Vagina (tissue), 2 donors: ENCODE measurements at places on chromosomes 4 and X. TPM values are rescaled to one million over a fixed set of nuclear protein-coding genes. Genes with fewer than 3 reads are reported as not detected.

Gene SULT1E1
- 114 TPM for total RNA-seq

Gene CHIC1
- 9.1 TPM for total RNA-seq

Gene FATE1
- not detected for total RNA-seq

Gene IGSF1
- 1.2 TPM for total RNA-seq

Gene OSTC
- 105 TPM for total RNA-seq

Gene USP51
- total RNA-seq = 1.7 TPM

Gene F8
- total RNA-seq = 5.4 TPM

Gene CCKAR
- total RNA-seq = 0.74 TPM

Gene AKAP14
- not detected for total RNA-seq

Gene ZCCHC18
- 1.2 TPM for total RNA-seq

Gene DCAF12L1
- not detected for total RNA-seq

Gene F9
- total RNA-seq = not detected

Gene NPY2R
- 0.49 TPM for total RNA-seq

Gene BCOR
- 19.9 TPM for total RNA-seq

Gene LARP7
- 33.9 TPM for total RNA-seq

Gene PABPC4L
- 3.7 TPM for total RNA-seq

Gene SNCA
- total RNA-seq = 27.3 TPM

Gene N4BP2
- total RNA-seq = 7.4 TPM

Gene APLN
- not detected for total RNA-seq

Gene MAML3
- total RNA-seq = 16.2 TPM

Gene FSTL5
- total RNA-seq = 0.74 TPM

Gene ARSJ
- total RNA-seq = 5.4 TPM

Gene TLR3
- total RNA-seq = 10.6 TPM

Gene IL2RG
- total RNA-seq = 4.2 TPM

Gene ARHGAP36
- total RNA-seq = 2.0 TPM
